Neural progenitor cell (in vitro differentiated cells): ENCODE measurements at places on chromosomes 3 and 15. TPM values are rescaled to one million over a fixed set of nuclear protein-coding genes. Genes with fewer than 3 reads are reported as not detected.

The LRRC34 gene
- total RNA-seq, result 12.5 and 54.8 TPM in 2 replicates

DNA sequence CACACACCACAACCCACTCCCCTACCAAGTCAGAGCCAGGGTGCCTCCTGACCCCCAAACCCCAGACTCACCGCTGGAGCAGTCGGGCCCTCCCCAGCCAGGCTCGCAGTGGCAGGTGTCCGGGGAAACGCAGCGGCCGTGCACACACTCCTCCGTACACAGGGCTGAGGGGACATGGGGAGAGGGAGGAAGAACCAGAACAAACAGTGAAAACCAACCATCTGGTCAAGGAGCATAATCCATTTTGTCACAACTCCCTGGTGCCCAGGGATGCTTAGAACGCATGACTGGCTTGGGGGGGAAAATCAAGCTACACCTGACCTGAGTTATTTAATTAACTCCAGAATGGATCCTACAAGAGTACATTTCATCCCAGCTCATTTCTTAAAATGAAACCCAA, 159.2 kb downstream of the MEGF11 start:
- DNase-seq, result no peak

DNA sequence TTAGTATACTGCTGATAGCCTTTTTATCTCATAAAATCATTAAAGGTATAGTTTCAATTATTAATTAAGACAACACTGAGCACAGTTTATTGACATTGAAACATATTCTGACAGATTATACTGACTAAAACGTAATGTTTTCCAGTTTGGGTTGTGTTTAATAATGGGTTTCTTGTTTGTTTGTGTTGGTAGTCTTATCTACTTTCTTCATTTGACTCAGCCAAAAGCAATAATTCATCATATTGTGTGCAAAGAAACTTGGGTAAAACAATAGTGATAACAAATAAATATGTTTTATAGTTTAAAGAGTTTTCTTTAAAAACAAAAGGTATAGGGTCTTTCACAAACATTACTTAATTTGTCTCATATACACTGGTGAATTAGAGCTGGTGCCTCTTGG, 629.2 kb upstream of the AGTR1 start:
- no peak for DNase-seq

- DNase-seq, result no peak
Measured at GRCh38 chr3:120763601-120764000, 21.1 kb downstream of the GTF2E1 start.

DNA sequence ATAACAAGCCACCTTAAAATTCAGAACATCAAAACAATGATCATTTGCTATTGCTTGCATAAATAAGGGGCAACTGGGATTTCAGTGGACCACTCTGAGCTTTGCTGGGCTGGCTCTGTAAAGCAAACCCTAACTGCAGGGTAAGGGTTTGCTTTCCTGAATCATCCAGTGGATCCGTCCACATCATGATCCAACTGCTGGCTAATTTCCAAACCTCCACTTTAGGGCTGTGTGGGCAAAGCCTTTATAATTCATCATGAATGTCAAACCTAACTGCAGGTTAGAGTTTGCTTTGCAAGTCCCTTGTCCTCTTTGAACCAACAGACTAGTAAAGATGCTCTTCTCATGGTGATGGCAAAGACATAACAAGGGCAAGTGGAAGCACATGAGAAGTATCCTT, 76.1 kb downstream of the SYNPR start:
- no peak for DNase-seq

DNA sequence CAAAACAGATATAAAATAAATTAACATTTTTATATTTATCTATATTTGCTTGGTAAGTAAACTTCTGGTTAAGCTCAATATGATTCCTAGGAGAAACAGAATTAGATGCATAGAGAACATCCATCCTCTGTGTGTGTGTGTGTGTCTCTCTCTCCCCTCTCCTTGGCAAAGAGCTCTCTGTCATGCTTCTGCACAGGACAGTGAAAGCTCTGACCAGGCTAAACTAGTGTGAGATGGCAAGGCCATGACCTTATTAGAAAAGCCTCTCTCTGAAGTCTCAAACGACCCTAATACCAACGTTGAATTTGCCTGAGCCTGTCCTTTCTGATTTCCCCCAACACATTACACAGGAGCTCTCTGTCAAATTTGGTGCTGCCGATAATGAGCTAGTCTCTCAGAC, 746.0 kb downstream of the VGLL3 start:
- peak; percentile 4 for DNase-seq

- DNase-seq, result no peak
Measured at GRCh38 chr3:160665231-160665630, 11.7 kb upstream of the ARL14 start.
